ENCODE measurements at places on chromosomes 12 and 14.

- no peak for DNase-seq
These were observed 1.7 kb downstream of the EMP1 start for GRCh38 chr12:13198241-13198640.

DNA sequence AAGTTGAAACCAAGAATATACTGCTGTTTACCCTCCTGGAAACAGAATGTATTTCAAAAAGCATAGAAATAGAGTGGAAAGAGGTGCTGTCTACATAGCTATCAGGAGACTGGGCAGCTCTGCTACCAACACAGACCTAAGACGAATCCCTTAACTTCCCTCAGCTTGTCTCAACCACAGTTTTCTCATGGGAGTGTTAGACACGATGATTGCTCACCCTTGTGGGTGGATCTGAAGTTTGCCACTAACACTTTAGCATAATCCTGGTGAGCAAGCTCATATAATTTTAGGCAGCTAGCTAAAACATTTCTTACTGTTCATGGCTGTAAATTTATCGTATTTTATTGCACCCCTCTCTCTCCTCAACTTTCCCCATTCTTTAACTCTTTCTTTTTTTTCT is 38.5 kb downstream of the C12orf75 start:
- DNase-seq, result no peak

DNA sequence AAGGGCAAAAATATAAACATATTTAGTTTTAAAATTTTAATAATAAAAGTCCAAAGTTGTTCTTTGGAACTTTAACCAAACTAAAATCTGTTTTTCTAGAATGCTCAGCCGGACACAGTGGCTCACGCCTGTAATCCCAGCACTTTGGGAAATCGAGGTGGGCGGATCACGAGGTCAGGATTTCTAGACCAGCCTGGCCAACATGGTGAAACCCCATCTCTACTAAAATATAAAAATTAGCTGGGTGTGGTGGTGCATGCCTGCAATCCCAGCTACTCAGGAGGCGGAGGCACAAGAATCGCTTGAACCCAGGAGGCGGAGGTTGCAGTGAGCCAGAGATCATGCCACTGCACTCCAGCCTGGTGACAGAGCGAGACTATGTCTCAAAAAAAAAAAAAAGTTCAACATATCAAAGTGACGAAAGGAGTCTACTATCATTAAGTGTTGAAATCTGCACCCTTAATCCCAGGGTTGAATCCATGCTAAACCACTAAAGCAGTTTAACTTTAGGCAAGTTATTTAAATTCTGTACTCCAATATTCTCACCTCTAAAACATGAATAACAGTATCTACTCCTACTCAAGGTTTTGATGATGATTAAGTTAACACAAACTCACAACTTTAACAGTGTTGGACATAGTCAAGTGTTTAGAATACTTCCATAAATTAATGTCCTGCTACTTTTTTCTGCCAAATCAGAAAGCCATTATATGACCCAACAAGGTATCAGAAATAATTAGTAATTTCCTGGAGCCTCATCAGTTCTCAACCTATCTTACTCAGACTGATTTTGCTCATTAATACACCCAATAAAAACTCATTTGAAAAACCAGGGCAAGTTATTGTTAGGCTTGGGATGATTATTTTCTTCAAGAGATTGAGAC is 11.0 kb downstream of the HNRNPC start:
- DNase-seq, result no peak

GRCh38 chr12:116892349-116893140 is 11.3 kb upstream of the HRK start:
- no peak for DNase-seq

- DNase-seq, result no peak
These were observed 245.4 kb downstream of the FOXN3 start for GRCh38 chr14:89171628-89172027.

DNA sequence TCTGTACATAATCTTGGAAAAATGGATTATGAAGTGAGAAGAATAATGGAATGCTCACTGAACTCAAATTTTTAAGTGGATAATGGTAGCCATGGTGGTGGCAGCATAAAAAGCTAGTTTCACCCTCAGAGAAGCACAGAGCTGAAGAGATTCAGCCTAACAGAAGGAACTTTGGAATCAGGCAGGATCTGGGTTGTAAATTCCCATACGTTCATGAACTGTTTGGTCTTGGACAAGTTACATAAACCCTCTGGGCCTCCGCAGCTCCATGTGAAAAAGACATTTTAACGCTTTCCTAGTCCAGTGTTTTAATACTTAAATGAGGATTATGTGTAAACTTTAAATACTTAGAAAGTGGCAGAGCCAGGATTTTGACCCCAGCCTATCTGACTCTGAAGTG is 26.6 kb downstream of the JKAMP start:
- DNase-seq, result no peak

DNA sequence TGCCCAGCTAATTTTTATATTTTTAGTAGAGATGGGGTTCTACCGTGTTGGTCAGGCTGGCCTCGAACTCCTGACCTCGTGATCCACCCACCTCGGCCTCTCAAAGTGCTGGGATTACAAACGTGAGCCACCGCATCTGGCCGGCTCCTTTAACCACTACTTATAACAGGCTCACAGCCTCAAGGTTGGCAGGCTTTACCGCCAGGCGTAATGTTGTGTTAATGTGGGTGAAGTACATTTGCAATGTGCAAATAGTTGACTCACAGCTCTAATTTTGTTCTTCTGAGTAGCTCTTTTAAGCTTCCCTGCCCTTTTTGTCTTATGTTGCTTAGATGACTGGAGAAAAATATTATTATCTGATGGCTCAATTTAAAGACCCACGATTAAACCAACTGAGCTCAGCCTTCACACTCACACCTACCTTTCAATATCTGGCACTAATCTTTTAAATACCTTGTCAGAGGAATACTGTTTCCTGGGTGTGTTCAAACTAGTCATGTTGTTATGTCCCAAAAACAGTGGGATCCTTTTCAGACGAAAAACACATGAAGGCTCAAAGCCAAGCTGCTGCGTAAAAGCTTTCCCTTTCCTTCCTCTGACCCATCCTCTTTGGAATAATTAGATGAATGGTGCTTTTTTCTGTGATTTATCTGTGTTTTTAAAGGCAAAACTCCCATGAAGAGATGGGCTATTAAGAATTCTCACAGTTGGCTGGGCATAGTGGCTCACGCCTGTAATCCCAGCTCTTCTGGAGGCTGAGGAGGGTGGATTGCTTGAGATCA is 57.2 kb upstream of the USP44 start:
- no peak for DNase-seq

- DNase-seq, result no peak
These were observed 723 bp downstream of the ATF7 start for GRCh38 chr12:53625373-53625945.

GRCh38 chr12:113929312-113929989 is 36.7 kb downstream of the RBM19 start:
- no peak for DNase-seq

GRCh38 chr14:21090194-21090939 is 8.1 kb downstream of the ZNF219 start:
- DNase-seq, result peak; percentile 33

GRCh38 chr12:550473-551260 is 90.9 kb downstream of the B4GALNT3 start:
- DNase-seq, result no peak

- no peak for DNase-seq
These were observed 1.7 kb downstream of the FGFR1OP2 start for GRCh38 chr12:26939953-26940352.

GRCh38 chr12:119354172-119354571 is 19.6 kb downstream of the CCDC60 start:
- DNase-seq, result no peak

GRCh38 chr12:78566456-78566855 is 298.1 kb upstream of the SYT1 start:
- no peak for DNase-seq

GRCh38 chr12:100995201-100995600 is 200.6 kb downstream of the ANO4 start:
- DNase-seq, result no peak

- DNase-seq, result peak; percentile 54
These were observed 42.3 kb downstream of the BCL11B start for GRCh38 chr14:99229654-99230207.

DNA sequence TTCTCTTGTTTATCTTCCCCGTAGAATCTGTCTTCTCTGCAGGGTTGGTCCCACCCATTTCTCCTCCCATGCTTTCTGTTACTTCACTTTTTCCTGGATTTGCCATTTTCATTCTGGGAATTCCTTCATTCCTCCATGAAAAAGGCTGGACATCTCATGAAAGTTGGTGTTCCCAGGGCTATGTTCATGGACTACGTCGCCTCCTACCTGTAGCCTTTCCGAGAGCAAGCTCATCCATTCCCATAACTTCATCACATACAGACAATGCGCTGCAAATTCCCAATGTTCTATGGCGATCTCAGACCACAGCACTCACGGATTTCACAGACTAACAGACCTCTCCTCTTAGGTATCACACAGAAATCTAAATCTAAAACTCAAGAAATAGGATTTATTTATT is 217.1 kb downstream of the EXOC5 start:
- no peak for DNase-seq

GRCh38 chr12:116532428-116532827 is 26.8 kb upstream of the MAP1LC3B2 start:
- DNase-seq, result no peak

GRCh38 chr12:69052613-69053408 is 119.8 kb upstream of the CPM start:
- DNase-seq, result peak; percentile 9

GRCh38 chr12:116813271-116814041 is 67.8 kb downstream of the HRK start:
- no peak for DNase-seq

GRCh38 chr14:103522649-103523574 is at the start of gene CKB:
Gene CKB, minus strand, starts transcription at chr14:103522830. Its CDS starts 337 bp downstream, at chr14:103522493.
- peak; percentile 40 for DNase-seq

- no peak for DNase-seq
These were observed 1.8 kb downstream of the GALNT6 start for GRCh38 chr12:51389302-51389999.

DNA sequence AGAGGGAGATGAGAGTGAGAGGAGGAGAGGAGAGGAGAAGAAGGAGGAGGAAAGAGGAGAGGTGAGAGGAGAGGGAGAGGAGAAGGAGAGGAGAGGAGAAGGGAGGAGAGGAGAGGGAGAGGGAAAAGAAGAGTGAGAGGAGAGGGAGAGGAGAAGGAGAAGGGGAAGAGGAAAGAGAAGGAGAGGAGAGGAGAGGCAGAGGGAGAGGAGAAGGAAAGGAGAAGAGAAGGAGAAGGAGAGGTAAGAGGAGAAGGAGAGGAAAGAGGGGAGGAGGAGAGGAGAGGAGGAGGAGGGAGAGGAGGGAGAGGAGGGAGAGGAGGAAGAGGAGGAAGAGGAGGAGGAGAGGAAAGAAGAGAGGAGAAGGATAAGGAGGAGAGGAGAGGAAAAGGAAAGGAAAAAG is 266.8 kb downstream of the ITPR2 start:
- no peak for DNase-seq

DNA sequence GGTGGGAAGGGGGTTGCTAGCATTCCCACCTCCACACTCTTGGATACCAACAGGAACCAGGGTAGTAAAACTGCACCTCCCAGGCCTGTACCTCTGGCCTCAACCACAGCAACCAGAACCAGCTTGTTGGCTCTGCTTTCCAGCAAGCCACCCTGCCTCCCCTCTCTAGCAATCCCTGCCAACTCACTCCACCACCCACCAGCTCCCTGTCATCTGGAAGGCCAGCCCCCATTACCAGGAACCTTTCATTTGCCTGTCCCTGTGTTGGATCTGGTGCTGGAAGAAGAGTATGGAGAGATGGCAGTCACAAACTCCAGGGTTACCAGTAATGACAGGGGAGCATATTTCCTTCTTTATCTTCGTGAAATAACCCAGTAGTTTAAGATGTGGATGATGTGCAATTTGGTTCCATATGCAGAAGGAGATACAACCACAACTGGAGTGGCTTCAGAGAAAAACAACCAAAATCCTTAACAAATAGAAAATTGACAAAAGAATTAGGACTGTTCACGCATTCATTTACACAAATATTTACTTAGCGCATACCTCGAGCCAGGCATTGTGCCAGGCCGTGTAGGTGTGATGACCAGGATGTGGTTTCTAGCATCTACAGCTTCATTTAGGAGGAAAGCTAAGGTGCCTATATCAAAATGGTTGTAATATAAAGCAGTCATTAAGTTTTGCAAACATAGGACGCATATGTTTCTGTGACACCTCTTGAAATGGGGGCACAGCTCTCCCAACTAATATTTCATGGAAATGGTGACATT is 3.4 kb downstream of the B4GALNT3 start:
- DNase-seq, result peak; percentile 12

- no peak for DNase-seq
These were observed 173.2 kb upstream of the PWP1 start for GRCh38 chr12:107512391-107512790.

DNA sequence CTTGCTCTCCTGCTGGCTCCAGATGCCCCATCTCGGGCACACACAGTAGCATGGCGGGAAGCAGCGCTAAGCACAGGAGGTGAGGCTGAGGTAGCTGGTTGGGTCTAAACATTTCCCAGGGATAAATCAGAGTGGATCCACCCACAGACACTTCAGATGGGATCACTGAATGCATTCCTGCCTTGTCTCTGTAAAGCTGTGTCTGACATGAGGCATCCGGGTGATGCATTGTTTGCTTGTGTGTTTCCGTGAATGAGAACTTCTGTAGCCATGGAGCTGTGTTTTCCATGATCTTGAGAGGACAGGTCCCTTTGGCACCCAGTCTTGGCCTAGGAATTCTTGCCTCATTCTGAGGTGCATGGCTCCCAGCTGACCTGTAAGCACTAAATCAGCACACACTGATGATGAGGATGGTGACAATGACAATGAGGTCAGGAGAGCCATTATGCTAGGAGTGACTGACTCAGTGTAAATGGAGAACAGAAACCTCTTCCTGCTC is 6.7 kb upstream of the KRT75 start:
- no peak for DNase-seq

- peak; percentile 8 for DNase-seq
These were observed 58.8 kb downstream of the SEL1L start for GRCh38 chr14:81474685-81475324.

DNA sequence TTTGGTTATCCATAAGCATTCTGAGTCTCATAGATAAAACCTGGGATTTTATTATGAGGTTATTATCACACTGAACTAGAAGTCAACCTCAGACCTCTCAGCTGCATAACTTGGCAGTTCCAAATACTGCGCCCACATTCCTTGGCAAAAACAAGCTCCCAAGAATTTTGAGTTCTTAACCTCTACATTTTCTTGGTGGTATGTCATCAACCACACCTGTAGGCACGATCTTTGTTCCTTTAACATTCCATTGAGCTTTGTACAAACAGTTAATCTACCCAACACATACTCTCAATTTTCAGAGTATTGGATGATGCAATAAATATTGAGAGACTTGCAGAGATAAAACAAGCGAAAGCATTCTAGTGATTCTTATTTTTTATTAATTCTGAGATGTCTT is 371.8 kb upstream of the PRICKLE1 start:
- no peak for DNase-seq

- no peak for DNase-seq
These were observed 305.2 kb upstream of the PDE3A start for GRCh38 chr12:20063116-20063515.

GRCh38 chr12:108599541-108599940 is 1.7 kb upstream of the TMEM119 start:
- no peak for DNase-seq

GRCh38 chr12:89267404-89267803 is 84.9 kb downstream of the DUSP6 start:
- DNase-seq, result no peak
